ENCODE measurements at places on chromosomes 16 and 17. TPM values are rescaled to one million over a fixed set of nuclear protein-coding genes. Genes with fewer than 3 reads are reported as not detected.
A peak's percentile ranks its signal among the peaks of the same experiment; 100 is the strongest.

DNA sequence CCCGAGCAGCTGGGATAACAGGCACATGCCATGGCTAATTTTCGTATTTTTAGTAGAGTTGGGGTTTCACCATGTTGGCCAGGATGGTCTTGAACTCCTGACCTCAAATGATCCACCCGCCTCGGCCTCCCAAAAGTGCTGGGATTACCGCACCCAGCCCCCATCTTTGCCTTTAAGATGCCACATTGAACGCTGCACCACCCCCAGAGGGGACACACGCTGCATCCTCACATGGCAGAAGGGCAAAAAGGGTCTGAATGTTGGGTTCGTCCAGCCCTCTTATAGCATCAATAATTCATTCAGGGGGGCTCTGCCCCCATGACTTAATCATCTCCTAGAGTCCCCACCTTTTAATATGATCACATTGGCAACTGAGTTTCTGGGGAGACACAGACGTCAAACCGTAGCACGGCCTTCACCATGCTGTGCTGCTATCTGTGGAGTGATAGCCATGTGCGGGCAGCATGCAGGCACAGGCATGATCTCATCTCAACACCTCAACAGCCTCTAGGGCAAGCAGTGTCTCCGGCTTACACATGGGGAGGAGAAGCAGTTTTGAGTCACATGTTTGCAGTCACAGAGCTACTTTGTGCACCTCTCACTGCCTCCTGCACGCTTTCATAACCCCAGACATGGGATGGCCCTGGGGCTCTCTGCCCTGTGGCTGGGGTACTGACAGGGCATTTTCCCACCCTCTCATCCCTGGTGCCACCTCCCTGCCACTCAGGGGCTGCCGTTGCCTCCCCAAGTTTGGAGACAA, 30.0 kb downstream of the IL21R start:
- peaks cover 11% of the 10 kb centered on the region for H3K4me1 ChIP-seq
- H3K4me3 ChIP-seq, result no peak overlapping the region

DNA sequence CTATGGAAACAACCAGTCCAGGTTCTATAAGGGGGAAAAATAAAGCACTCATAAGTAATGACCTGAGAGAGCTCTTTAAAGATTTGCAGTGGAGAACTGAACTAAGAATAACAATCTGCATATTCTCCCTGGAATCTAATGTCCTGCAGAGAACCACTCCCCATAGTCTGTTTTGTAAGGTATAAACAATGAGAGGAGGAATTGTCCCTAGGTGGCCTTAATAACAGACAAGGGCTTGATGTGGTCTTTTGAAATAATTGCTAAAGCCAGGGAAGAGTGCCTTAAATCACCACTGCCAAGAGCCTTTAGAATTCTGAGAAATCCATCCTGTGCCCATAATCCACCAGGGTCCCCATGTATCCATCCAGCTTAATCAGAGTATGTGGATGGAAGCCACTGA, 106.3 kb downstream of the CDH11 start:
- peaks cover 14% of the 10 kb centered on the region for H3K36me3 ChIP-seq
- H3K4me1 ChIP-seq, result peaks cover 18% of the 10 kb centered on the region
- no peak for DNase-seq
- H3K27me3 ChIP-seq, result no peaks in the 10 kb centered on the region
- no peak overlapping the region for H3K4me3 ChIP-seq
- H3K27ac ChIP-seq, result no peak overlapping the region

DNA sequence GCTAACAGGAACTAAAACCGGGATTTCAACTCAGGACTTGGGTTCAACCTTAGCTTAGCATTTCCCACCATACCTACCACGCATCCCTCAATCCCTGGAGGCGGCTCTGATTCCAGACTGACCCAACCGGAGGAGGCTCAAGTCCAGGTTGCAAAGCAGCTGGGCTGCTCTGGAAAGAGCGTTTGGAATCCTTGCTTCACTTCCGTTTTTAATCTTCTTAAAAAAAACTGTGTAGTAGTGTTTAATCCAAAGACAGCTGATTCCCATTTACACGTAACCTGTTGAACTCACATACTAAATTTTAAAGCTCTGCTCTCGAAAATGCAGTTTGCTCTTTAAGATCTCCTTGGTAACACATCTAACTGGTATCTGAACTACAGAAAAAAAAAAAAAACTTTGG, 50.0 kb downstream of the NXN start:
- H3K4me1 ChIP-seq, result peaks cover 40% of the 10 kb centered on the region
- H3K36me3 ChIP-seq, result peaks cover 9% of the 10 kb centered on the region
- no peak for DNase-seq
- H3K27me3 ChIP-seq, result no peaks in the 10 kb centered on the region
- H3K4me3 ChIP-seq, result no peak overlapping the region
- H3K27ac ChIP-seq, result no peak overlapping the region

- no peak overlapping the region for H3K27ac ChIP-seq
- H3K27me3 ChIP-seq, result no peaks in the 10 kb centered on the region
- no peak overlapping the region for H3K4me3 ChIP-seq
- H3K36me3 ChIP-seq, result peaks cover 14% of the 10 kb centered on the region
Observed at GRCh38 chr17:80755650-80756405, 211.2 kb downstream of the RPTOR start.

DNA sequence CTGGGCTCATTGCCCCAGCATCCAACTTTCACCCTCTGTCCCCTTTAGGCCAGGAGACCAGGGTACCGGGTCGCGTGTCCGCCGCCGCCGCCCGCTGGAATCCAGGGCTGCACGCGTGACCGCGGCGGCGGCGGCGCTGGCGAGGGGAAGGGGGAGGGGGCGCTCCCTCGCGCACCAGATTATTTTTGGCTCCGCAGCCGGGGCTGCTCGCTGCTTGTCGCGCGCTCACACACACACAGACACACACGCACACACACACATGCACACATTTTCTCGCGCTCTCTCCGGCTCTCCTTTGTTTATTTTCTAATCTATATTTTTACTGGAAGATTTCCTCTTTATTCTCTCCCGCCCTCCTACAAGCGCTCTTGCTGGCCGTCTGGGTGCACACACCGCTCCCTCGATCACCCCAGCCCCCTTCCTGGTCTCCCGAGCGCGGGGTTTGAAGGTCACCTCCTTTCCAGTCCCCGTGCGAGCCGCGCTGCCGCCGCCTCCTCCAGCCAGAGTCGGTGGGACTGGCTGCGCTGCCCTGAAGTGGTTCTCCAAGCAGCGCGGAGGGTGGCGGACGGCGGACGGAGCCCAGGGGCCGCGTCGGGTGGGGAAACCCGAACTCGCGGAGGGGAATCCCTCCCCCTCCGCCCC, 921.4 kb upstream of the EEF2KMT start:
- H3K4me1 ChIP-seq, result no peaks in the 10 kb centered on the region
- DNase-seq, result no peak
- no peak overlapping the region for H3K27ac ChIP-seq

GRCh38 chr17:82247856-82248671, 19.2 kb downstream of the SLC16A3 start:
- peaks cover 18% of the 10 kb centered on the region for H3K4me1 ChIP-seq
- DNase-seq, result peak; percentile 82
- peaks cover 99% of the 10 kb centered on the region for H3K36me3 ChIP-seq
- H3K4me3 ChIP-seq, result no peak overlapping the region
- H3K27me3 ChIP-seq, result no peaks in the 10 kb centered on the region

GRCh38 chr16:88503374-88503770, 50.3 kb downstream of the ZFPM1 start:
- H3K36me3 ChIP-seq, result no peaks in the 10 kb centered on the region
- no peak overlapping the region for H3K4me3 ChIP-seq
- H3K4me1 ChIP-seq, result no peaks in the 10 kb centered on the region
- H3K27me3 ChIP-seq, result no peaks in the 10 kb centered on the region
- peak; percentile 97 for DNase-seq

- no peak overlapping the region for H3K27ac ChIP-seq
- no peak overlapping the region for H3K4me3 ChIP-seq
- no peaks in the 10 kb centered on the region for H3K4me1 ChIP-seq
Observed at GRCh38 chr17:43443381-43443780, 40.4 kb upstream of the DHX8 start.

GRCh38 chr17:9932491-9932890, 27.4 kb upstream of the RCVRN start:
- no peaks in the 10 kb centered on the region for H3K4me1 ChIP-seq
- no peak overlapping the region for H3K4me3 ChIP-seq
- H3K27me3 ChIP-seq, result no peaks in the 10 kb centered on the region
- no peak for DNase-seq
- H3K27ac ChIP-seq, result no peak overlapping the region
- H3K36me3 ChIP-seq, result no peaks in the 10 kb centered on the region

DNA sequence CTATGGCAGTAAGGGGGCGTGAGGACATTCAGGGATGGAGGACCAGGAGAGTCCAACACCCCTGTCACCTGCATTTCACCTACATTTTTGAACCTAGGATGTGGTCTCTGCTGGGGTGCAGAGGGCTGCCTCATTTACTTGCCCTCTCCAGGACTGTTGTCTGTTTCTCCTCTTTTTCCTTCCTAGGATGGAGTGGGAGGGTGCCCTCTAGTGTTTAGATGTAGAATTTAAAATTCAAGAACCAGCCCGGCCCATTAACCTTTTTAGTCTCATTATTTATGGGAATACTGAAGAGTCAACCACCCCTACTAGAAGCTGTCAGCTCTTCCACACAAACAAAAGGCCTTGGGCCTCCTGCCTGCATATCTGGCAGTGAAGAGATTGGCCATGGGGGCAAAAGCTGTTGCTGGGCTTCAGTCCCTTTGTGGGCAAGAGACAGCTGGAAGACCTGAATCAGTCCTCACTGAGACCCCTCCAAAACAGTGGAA, 2.5 kb upstream of the STARD3 start:
- no peak overlapping the region for H3K4me3 ChIP-seq
- peak; percentile 94 for DNase-seq
- peaks cover 13% of the 10 kb centered on the region for H3K4me1 ChIP-seq
- no peak overlapping the region for H3K27ac ChIP-seq
- H3K27me3 ChIP-seq, result peaks cover 34% of the 10 kb centered on the region
- H3K36me3 ChIP-seq, result no peaks in the 10 kb centered on the region

DNA sequence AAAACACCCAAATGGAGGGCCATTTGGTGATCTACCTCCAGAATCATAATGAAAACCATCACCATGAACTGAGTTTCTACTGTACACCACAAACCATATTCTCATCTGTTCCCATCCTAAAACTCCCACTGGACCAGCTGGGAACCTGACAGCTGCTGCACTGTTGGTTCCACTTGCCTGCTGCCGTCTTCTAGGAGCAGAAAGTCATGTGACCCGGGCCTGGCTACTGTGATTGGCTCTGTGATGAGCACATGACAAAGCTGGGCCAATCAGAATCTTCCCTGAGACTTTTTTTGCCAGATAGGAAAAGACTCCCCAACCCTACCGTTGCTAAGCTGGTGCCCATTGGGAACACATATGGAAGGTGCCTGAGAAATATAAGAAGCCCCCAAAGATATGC, 264.2 kb downstream of the MRTFB start:
- H3K36me3 ChIP-seq, result peaks cover under 1% of the 10 kb centered on the region
- no peak overlapping the region for H3K27ac ChIP-seq
- peaks cover 11% of the 10 kb centered on the region for H3K4me1 ChIP-seq
- no peaks in the 10 kb centered on the region for H3K27me3 ChIP-seq

DNA sequence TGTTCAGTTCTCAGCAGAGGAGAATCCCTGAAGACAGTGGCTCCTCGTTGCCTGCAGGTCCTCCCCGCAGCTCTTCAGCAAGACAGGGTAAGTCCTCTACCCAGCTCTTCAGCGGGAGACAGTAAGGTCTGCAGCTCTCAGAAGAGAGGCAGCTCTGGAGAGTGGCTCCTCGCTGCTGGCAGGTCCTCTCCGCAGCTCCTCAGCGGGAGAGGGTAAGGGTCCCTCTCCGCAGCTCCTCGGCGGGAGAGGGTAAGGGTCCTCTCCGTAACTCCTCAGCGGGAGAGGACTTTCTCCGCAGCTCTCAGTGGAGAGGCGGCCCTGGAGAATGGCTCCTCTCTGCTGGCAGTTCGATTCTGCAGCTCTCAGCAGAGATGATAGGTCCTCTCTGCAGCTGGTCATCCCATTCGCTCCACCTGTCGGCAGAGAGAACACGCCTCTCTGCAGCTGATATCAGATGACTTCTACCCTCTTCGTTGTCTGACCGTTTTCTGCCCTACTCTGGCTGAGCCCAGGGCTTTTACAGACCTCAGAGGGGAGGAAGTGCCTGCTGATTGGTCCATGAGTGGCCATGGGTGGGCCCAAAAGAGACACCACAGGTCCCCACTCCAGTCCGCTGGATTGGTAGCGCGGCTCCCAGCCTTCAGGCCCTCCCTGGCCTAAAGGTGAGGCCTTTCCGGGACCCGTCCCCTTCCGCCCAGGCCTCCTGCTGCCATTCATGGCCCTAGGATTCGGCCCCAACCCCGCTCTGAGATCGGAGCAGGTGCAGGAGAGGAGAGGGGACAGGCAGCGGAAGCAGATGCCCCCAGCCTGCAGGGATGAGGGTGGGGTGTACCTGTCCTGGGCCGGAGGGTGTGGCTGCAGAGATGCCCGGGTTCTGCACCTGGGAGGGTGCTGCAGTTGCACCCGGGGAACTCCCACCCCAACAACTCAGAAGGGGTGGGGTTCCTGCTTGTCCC, 11.9 kb upstream of the SHCBP1 start:
- no peaks in the 10 kb centered on the region for H3K27me3 ChIP-seq
- H3K4me1 ChIP-seq, result peaks cover 12% of the 10 kb centered on the region
- peak overlapping the region; percentile 40 for H3K4me3 ChIP-seq
- no peak overlapping the region for H3K27ac ChIP-seq

DNA sequence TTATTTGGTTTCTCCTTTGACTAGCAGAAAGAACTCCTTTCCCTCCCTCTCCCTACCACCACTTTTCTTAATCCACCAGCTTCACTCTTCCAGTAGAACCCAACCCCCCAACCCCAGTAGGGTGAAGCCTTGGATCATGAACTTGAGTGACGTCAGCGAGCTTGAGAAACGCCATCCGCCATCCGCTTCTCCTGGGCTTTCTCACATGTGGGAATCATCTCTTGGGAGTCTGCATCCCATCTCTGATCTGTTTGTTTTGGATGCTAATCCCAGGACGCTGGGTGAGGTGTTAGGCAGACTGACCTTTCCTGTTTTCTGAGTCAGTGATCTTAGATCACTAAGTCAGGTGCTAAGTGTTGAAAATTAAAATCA, 16.0 kb upstream of the SOX9 start:
- peaks cover 2% of the 10 kb centered on the region for H3K4me1 ChIP-seq
- DNase-seq, result peak; percentile 58
- no peak overlapping the region for H3K27ac ChIP-seq
- H3K27me3 ChIP-seq, result no peaks in the 10 kb centered on the region
- no peak overlapping the region for H3K4me3 ChIP-seq
- H3K36me3 ChIP-seq, result no peaks in the 10 kb centered on the region

GRCh38 chr16:4588386-4588785, 26.3 kb downstream of the UBALD1 start:
- no peak for DNase-seq
- H3K27ac ChIP-seq, result no peak overlapping the region
- no peaks in the 10 kb centered on the region for H3K4me1 ChIP-seq
- no peak overlapping the region for H3K4me3 ChIP-seq

- H3K27me3 ChIP-seq, result peaks cover 42% of the 10 kb centered on the region
- no peak overlapping the region for H3K27ac ChIP-seq
- no peak overlapping the region for H3K4me3 ChIP-seq
Observed at GRCh38 chr16:27980076-27980775, 83.3 kb downstream of the GSG1L start.

- H3K27ac ChIP-seq, result no peak overlapping the region
- no peaks in the 10 kb centered on the region for H3K36me3 ChIP-seq
- no peak for DNase-seq
- peaks cover 9% of the 10 kb centered on the region for H3K4me1 ChIP-seq
Observed at GRCh38 chr17:68800751-68801150, 154.4 kb downstream of the ABCA8 start.

The CPNE7 gene
- total RNA-seq, result 21.8 TPM

The FADS6 gene
- total RNA-seq, result not detected

The NACA2 gene
- not detected for total RNA-seq

The TBC1D3 gene
- not detected for total RNA-seq

The CD300A gene
- not detected for total RNA-seq

The SCGB1C2 gene
- total RNA-seq, result not detected

The ORC6 gene
- total RNA-seq, result 2.7 TPM

The MYH11 gene
- under 0.01 TPM for total RNA-seq

All from osteoblast (primary cell).